Stimulated activated CD8-positive, alpha-beta memory T cell treated with anti-CD3 and anti-CD28 coated beads, Interleukin-15, amount 100 ng/mL, for 1 hour (primary cell): ENCODE measurements at places on chromosomes 2 and 18.

- no peak for DNase-seq
Measured at GRCh38 chr2:64059270-64059669, 40.0 kb upstream of the VPS54 start.

- no peak for DNase-seq
Measured at GRCh38 chr2:59853032-59853431, 700.4 kb downstream of the BCL11A start.

GRCh38 chr2:203870941-203871340 lies 3.4 kb downstream of the CTLA4 start:
- no peak for DNase-seq

GRCh38 chr2:173288561-173288960 lies 66.1 kb upstream of the CDCA7 start:
- DNase-seq: no peak

DNA sequence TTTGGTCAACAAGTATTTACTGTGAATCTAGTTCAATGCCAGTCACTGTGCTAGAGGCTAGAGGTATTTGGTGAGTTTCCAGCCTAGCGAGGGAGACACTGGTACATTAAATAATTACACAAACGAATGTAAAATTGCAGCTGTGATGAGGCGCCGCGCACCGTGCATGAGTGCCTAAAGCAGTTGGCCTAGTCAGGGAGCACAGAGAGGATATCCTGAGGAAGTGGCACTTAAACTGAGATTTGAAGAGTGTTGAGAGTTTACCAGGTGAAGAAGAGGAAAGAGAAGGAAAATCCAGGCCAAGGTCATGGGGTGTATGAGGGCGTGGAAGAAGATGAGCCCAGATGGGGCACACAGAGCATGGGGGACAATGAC lies 157.6 kb upstream of the NDUFV2 start:
- no peak for DNase-seq

DNA sequence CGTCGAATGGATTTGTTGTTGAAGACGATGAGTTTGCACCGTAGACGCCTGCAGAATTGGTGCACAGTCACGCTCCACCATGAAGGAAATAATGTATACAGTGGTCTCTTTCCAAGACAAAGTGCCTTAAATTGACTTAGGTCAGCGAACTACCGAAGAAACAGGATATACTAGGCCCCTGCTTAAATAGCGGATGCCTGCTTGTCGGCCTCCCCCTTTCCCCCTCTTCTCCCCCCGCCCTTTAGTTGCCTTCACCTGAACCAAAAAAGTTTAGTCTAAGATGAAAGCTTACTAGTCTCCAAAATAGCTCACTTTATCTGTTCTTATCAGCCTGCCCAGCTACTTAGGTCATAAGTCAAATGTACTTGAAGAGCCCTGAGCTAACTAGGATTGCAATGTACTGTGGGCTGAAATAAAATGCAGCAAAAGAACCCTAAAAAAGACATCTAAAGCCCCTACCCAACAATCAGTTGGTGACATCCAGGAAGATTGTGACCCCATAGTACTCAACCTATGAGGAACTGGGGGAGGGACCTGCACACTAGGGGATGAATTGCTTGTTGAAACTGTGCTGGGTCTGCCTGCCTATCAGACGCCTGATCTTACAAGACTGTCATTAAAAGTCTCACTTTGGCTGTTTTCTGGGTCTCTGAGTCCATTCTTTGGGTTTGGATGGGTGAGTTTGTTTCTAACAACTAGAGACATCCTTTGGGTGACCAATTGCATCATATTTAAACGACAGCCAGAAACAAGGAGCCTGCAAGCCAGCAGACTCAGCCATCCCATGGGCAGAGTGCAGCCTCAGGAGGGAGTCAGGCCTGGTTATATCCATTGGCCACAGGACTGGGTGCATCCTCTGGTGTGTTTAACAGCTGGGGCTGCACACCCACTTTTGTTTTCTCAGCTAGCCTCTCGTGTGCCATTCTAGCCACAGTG lies 14.5 kb downstream of the ACOXL start:
- DNase-seq: no peak
